ENCODE measurements at places on chromosomes 1 and 21.

DNA sequence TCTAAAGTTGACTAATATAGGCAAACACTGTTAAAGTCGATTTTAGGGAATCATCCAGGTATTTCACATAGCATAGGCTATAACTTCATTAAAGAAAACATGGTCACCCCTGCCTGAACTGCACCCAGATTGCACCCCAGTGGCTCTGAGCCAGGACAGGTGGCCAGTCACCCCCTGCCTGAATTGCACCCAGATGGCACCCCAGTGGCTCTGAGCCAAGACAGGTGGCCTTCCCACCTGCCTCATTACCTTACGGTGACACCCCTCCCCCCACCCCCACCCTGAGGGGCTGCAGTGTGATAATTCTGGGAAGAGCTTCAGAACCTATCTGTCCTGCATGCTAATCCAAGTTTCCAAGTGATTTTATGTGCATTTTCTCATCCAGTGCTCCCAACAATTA, 78.9 kb downstream of the DSCAM start:
- DNase-seq, result no peak

DNA sequence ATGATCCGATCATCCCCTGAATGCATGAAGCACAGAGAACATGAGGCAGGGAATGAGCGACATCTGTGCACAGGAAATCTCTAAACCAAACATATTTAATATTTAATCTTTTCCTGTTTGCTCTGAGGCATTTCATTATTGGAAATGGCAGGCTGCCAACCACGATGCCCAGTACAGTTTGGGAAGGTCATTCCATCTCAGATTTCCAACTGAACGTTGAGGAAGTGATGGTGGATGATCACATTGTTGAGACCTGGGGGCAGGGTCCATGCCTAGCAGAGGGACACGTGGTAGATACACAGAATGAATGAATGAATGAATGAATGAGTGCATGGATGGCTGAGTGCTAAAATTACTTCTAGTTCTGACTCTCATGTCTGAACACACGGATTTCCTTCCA, 15.9 kb upstream of the FASLG start:
- no peak for DNase-seq

DNA sequence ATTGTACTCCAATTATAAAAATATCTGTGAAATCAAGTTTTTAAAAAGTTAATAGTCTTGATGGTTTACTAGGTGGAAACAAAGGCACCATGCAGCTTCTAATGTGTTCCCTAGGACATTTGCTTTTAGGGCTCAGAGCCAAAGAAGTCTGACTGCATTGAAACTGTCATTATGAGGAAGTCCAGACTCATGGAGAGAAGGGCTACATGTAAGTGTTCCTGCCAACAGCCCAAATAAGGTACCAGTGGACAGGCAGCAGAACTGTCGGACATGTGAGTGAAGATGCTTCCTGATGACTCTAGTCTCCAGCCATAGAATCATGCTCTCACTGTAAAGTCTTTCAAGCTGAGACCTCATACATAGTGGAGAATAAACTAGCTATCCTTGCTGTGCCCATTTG, 287.6 kb downstream of the AKT3 start:
- no peak for DNase-seq

GRCh38 chr1:20615946-20616846, 17.1 kb upstream of the PINK1 start:
- DNase-seq, result no peak

- DNase-seq, result no peak
Observed at GRCh38 chr1:38735651-38736161, 123.9 kb downstream of the RRAGC start.

DNA sequence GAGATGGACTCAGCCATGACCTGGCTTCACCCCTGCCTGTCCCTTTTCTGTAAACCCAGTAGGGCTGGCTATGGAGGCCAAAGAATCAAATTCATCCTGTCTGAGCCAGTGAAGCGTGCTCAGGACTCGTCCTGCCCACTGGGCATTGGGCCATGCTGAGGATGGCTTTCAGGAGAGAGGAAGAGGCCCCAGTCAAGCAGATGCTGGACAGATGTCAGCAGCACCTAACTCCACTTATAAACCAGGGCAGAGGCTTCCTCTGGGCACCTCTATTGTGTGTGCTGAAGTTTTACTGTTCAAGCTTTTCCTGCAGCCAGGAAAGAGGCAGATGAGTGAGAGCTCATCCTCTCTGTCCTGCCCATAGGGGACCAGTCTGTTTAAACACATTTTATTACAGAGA, 97.4 kb upstream of the GCLM start:
- DNase-seq, result no peak

- no peak for DNase-seq
Observed at GRCh38 chr1:241518476-241519307, 863 bp downstream of the FH start.

GRCh38 chr1:113429461-113430153, 39.3 kb downstream of the MAGI3 start:
- peak; percentile 17 for DNase-seq

GRCh38 chr1:27342778-27343638, 1.2 kb downstream of the SYTL1 start:
- DNase-seq, result no peak

- DNase-seq, result no peak
Observed at GRCh38 chr1:14745789-14746188, 147.3 kb downstream of the KAZN start.

DNA sequence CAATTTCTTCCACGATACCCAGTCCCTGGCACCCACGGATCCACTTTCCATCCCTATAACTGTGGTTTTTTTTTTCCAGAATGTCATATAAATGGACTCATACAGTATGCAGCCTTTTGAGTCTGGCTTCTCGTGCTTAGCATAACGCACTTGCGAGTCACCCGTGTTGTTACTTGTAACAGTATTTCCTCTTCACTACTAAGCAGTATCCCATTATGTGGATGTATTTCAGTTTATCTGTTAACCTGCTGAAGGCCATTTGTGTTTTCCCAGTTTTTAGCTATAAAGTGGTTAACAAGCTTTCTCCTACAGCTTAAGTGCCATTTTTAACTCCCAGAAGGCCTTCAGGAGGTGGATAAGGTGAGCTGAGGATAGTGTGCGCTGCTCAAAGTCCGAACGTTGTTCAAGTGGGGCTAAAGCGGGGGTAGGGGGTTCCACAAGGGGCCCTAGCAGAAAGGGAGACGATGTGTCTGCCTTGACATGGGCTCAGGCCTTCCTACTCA, 829 bp downstream of the ADAR start:
- DNase-seq, result peak; percentile 43

- DNase-seq, result no peak
Observed at GRCh38 chr21:42554251-42554961, 40.8 kb downstream of the SLC37A1 start.

GRCh38 chr1:115882913-115883902, 42.3 kb upstream of the NHLH2 start:
- DNase-seq, result no peak

GRCh38 chr1:247936415-247936814, 11.7 kb downstream of the OR2AJ1 start:
- DNase-seq, result no peak

GRCh38 chr1:59044535-59045121, 252.3 kb upstream of the FGGY start:
- no peak for DNase-seq

- DNase-seq, result no peak
Observed at GRCh38 chr1:53131590-53131938, 10.9 kb downstream of the SLC1A7 start.

DNA sequence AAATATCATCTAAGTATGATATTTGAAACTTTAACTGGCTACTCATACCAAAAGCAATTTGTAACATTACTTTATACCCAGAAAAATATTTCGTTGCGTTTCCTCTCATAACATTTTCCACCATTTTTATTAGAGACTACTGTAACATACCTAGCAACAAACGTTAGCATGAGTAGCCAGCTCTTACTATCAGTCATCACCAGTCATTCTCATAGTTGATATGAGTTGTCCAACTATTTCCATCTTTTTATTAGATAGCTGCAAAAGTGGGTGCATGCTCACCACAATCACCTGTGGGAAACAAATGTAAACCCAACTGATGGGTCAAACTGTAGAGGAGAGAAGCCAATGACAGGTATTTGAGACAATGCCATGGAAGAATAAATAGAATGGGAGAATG, 114.6 kb downstream of the AKT3 start:
- no peak for DNase-seq
